ENCODE measurements at places on chromosomes 2 and 18.

DNA sequence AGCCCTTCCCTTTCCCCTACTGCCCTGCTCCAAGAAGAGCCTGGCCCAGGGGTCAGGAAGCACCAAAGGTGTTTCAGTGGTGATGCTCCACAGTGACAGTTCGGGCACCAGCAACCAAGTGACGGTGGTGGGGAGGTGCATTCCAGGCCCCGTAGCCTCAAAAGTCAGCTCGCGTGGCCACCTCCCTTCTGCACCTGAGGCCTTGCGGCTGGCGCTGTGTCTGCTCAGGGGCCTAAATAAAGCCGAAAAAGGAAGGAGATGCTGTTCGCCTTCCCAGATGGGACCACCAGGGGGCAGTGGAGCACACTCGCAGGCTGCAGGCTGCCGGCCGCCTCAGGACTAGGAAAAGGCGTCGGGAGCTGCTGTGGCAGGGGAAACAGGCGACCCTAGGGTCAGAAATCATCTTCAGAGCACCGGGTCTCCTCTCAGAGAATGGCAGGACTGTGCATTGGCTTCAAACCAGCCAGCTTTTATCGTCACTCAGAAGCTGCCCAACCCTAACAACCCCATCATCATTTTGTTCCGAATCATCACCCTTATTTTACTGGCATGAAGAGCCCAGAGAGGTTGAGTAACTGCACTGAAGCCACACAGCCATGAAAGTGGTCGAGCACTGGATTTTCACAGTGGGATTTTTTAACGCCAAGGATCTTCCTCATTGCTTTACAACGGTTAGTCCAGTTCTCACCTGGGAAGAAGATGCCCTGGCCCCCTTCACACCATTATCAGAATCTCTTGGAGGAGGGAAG lies 213.0 kb upstream of the CELF4 start:
- DNase-seq, result peak; percentile 17

GRCh38 chr18:39698436-39698835 lies 2132.8 kb upstream of the CELF4 start:
- peak; percentile 17 for DNase-seq

DNA sequence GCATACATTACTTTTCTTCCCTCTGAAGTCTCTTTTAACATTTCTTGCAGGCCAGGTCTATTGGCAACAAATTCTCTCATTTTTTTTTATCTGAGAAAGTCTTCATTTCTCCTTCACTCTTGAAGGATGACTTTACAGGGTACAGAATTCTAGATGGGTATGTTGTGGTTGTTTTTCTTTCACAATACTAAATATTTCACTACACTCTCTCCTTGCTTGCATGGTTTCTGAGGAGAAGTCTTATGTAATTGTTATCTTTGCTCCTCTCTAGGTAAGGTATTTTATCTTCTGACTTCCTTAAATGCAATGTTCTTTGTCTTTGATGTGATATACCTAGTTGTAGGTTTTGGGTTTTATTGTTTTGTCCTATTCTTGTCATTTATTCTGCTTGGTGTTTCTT lies 371.1 kb downstream of the FIGN start:
- DNase-seq, result no peak

GRCh38 chr2:55061523-55062344 lies 11.5 kb upstream of the RTN4 start:
- DNase-seq, result no peak

GRCh38 chr2:69113627-69114026 lies 100.6 kb downstream of the ANTXR1 start:
- DNase-seq, result peak; percentile 28

- no peak for DNase-seq
Measured at GRCh38 chr2:79757526-79757925, 244.7 kb downstream of the CTNNA2 start.

GRCh38 chr18:67280486-67281242 lies 235.9 kb downstream of the DSEL start:
- no peak for DNase-seq

- DNase-seq, result peak; percentile 11
Measured at GRCh38 chr18:58359218-58359617, 269.7 kb downstream of the ALPK2 start.

DNA sequence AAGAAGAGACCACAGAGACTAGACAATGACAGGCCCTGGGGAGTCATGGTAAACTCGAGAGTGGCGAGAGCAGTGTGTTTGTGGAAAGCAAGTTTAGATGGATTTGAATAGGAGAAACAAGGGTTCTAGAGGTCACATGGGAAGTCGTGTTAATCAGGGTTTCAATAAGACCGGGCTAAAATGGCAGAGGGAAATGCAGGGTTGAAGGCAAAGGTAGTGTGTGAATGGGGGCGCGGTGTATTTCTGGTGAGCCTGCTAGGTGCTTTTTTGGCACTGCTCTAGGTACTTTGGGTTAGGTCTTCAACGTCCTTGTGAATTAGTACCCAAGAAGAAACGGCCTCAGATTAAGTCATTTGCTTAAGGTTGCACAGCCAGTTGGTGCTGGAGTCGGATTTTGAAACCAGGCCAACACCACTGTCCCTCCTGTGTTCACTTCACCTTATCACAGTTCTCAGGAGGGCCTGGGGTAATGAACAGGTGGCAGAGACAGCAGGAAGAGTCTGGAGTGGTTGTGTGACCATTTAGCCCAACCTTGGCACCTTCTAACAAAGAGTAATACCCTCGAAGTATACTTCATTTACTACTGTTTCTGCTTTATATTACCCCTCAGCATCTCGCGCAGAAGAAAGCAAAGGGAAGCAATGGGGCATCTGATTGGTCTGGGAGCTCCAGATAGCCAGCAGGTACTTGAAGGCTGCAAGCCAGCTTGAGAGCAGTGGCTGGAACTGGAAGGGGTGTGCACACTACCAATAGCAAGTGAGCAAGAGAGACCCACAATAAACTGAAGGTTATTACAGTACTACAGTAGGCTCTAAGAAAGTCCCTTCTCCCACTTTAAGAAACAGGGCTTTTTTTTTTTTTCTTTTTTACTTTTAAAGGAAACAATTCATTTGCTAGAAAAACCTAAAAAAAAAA lies 33.4 kb upstream of the GAREM2 start:
- no peak for DNase-seq

GRCh38 chr2:80896576-80896975 lies 592.0 kb upstream of the LRRTM1 start:
- DNase-seq, result no peak

DNA sequence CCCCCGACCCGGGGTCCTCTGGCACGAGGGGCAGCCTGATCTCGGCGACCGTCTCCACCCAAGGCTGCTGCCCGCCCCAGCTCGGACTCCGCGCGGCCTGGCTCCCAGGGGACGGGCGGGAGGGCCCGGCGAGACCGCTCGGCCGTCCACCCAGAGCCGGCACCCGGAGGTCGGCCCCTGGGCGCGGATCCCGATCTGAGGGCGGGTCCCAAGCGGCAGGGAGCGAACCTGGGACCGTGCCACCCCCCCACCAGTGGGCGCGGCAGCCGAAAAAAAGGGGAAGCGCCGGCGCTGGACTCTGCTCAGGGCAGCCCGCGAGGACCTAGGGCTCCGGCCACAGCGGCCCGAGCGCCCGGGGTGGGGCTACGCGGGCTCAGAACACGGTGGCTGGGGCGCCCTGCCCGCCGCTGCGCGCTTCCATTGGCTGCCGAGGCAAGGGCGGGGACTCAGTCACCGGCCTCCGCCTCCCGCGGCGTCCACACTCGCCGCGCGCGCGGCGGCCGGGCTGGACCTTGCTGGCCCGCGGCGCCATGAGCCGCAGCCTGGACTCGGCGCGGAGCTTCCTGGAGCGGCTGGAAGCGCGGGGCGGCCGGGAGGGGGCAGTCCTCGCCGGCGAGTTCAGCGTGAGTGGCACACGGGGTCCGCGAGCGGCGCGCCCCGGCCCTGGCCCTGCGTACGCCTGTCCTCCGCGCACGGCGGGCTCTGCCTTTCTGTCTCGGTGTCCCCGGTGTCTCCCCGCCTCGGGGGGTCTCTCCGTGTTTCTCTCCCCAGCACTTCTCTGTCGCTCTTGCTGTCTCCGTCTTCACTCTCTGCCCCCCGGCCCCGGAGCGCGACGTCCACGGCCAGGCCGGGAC lies at the start of gene PTPN18:
Gene PTPN18 (plus strand): TSS at position 479 of the 854 bp plus-strand sequence. CDS start 52 bp downstream, at position 531.
- peak; percentile 79 for DNase-seq

GRCh38 chr2:110688594-110689091 lies 10.8 kb upstream of the BUB1 start:
- DNase-seq, result no peak

- DNase-seq, result peak; percentile 57
Measured at GRCh38 chr2:71813807-71814470, 333.7 kb downstream of the CYP26B1 start.

DNA sequence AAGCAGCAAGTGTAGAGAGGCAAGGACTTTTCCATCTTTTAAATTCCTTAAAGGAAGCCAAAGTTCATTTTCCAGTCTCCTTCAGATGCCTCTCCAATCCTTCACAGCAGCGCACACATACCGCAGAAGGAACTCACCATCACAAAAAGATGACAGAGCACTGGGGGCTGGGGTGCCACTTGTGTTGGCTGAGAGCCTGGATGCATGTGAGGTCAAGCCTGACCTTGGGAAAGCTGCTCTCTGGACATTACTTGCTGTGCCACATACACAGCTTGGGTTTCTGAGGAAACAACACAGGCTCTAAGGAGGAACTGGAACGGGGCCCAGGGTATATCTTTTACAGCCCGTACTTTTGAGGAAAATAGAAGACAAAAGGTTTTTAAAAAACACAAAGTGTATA lies 364.3 kb upstream of the MEX3C start:
- no peak for DNase-seq

DNA sequence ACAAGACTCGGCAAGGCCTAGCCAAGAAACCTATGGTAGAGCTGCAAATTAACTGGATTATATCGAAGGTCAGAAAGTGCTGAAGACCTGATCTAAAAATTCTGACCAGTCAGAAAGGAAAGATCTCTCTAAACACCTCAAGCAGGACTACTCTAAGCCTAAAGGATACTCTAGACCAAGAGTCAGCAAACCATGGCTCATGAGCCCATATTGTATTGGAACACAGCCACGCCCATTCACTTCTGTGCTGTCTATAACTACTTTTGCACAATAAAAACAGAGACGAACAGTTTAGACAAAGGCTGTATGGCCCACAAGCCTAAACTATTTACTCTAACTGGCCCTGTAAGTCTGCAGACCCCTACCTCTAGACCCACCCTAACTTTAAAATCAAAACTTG lies 18.7 kb downstream of the RTN4 start:
- no peak for DNase-seq

DNA sequence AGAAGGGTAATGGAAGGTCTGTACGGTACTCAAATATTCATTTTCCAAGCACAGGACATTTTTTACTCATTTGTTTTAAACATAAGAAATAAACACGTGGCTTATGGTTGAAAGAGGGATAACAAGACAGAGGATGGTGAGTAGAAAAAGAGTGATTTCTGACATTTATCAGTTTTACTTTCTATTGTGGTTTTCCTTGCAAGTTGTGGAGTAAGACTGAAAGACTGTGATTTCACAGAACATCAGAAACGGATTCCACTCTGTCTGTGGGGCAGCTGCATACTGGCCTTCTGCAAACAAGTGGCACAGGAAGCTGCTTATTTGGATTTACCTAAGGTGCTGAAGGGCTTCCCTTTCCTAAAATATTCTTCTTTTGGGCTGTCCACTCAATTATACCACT lies 122.2 kb upstream of the ITGB6 start:
- no peak for DNase-seq

DNA sequence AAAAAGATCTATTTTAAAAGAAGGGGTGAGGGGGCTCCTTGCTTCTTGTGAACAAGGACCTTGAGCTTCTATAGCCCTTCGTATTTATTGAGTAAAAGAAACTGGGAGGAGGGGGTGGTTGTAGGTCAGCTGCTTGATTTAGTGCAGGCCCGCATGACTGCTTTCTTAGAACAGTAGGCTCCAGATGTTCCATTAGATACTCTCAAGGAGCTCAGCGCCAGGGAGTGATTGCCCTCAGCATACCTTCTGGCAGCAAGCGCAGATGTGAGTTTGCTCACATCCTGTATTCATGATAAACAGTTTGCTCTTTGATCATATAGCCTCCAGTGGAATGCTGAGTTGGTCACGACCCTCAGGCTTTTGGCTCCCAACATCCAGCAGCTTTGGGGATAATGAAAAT lies 108.9 kb upstream of the XPO1 start:
- DNase-seq, result no peak

GRCh38 chr18:61464551-61465142 lies 131.4 kb downstream of the CDH20 start:
- peak; percentile 52 for DNase-seq

GRCh38 chr18:59536166-59536565 lies 161.1 kb downstream of the CCBE1 start:
- DNase-seq, result peak; percentile 51

- DNase-seq, result no peak
Measured at GRCh38 chr2:608711-609110, 68.5 kb downstream of the TMEM18 start.

DNA sequence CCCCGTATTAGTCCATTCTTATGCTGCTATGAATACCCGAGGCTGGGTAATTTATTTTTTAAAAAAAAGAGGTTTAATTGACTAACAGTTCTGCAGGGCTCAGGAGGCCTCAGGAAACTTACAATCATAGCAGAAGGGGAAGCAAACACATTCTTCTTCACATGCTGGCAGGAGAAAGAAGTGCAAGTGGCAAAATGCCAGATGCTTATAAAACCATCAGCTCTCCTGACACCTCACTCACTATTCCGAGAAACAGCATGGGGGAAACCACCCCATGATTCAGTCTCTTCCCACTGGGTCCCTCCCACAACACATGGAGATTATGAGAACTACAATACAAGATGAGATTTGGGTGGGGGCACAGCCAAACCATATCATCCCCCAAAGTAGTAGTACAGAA lies 2148.5 kb upstream of the PIK3C3 start:
- peak; percentile 47 for DNase-seq

DNA sequence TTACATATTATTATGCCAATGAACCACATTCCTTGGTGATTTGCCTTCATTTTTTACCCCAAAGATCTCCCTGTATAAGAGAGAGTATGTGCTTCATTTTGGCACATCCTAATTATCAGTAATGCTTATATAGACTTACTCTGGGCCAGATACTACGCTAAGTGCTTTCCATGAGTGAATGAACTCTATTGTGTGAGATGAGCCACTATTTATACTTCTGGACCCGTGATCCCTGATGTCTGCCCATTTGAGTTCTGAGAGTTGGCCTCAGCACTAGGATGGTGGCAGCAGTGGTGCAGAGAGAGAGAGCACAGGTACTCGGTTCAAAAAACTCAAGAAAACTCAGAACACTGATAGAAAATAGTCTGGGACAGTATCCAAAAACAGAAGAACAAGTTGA lies 17.4 kb upstream of the KCMF1 start:
- no peak for DNase-seq

- DNase-seq, result no peak
Measured at GRCh38 chr18:21449367-21450290, 150.9 kb downstream of the ESCO1 start.

DNA sequence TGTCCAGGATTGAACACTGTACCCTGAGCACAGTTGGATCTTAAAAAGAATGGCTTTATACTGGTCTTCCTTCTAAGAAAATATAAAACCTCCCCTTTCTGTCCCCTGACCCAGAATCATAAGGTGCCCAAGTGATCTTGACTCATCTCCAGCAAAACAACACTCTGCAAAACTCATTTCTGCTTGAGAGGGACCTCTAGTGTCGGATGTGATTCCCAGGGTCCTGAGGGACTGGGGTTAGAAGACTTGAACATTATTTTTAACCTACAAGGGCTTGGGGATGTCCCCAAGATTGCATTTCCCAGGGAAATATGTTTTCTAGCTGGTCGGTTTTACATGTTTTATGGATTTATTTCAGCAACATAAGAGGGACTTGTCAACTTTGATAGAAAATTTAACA lies 1318.5 kb upstream of the CELF4 start:
- DNase-seq, result no peak

GRCh38 chr2:33735096-33735495 lies 136.0 kb upstream of the FAM98A start:
- no peak for DNase-seq

GRCh38 chr18:22683196-22683676 lies 249.9 kb upstream of the RBBP8 start:
- DNase-seq, result peak; percentile 88

Measured in fibroblast of skin of right quadriceps (primary cell).